ENCODE measurements at places on chromosomes 16 and 17.
A peak's percentile ranks its signal among the peaks of the same experiment; 100 is the strongest.

- ATAC-seq = no peak
These were observed 150.3 kb upstream of the C17orf78 start for GRCh38 chr17:37225465-37225864.

- ATAC-seq = no peak
These were observed 60.2 kb downstream of the SMPD3 start for GRCh38 chr16:68388124-68388523.

DNA sequence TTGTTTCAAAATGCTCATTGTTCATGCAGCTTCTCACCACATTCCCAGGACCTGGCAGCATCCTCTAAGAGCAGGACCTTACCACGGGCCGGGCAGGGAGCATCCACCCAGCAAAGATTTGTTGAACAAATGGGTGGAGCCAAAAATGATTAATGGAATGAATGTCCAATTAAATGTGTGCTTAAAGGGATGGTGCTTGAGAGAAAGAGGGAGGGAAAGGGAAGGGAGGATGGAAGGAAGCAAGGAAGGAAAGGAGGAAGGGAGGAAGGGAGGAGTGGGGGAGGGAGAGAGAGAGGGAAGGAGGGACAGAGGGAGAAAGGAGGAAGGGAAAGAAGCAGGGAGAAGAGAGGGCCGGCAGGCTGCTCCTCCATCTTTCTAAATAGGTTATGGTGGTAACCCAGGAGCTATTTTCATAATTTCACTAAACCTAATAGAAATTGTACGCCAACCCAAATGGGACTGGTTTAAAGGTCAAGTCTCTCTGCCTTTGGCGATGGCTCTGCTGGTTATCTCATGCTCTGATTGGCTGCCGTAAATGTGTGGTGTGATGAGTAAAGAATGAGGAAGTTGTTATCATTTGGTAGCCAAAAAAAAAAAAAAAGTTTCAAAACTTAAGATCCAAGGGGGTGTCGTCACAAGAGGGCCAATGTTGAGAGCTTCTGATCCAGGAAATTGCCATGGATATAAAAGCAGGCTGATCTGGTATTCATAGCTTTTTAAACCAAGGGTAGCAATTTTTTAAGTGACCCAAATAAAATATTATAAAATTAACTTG, 126.7 kb upstream of the FOXF1 start:
- ATAC-seq = no peak

GRCh38 chr17:76772842-76773525, 35.1 kb downstream of the MFSD11 start:
- ATAC-seq = peak; percentile 99

DNA sequence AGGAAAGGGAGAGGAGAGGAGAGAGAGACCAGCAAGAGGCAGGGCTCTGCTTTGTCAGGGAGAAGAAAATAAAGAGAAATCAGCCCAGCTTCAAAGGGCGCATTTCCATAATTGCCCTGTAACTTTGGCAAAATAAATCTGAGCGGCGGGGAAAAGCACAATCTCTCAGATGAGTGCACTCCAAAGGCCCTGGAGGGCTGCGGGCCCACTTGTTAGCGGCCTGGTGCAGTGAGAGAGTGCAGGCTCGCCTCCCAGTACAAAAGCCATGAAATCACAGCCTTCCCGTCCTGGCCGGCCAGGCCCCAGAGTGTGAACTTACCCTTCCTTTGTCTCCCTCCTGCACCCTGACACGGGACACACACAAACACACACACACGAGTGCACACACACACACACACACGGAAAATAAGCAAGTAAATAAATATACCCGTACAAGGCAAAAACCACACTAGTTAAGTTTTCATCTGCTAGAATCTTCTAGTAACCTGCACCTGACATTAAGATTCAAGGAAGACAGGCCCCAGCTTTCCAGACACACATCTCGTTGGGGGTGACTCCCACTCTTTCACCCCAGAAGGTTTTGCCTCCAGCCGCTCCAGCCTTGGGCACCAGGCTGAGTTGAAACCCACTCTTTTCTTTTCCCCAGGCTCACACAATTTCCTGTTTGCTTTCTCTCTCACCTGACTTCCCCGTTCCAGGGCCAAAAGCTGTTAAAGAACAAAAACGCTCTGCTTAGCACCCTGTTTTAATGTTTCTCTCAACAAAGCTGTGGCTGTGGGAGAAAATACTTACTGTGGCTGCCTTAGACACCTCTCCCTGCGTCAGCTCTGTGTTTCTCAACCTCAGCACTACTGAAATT, 8.5 kb downstream of the IRX3 start:
- ATAC-seq = no peak

DNA sequence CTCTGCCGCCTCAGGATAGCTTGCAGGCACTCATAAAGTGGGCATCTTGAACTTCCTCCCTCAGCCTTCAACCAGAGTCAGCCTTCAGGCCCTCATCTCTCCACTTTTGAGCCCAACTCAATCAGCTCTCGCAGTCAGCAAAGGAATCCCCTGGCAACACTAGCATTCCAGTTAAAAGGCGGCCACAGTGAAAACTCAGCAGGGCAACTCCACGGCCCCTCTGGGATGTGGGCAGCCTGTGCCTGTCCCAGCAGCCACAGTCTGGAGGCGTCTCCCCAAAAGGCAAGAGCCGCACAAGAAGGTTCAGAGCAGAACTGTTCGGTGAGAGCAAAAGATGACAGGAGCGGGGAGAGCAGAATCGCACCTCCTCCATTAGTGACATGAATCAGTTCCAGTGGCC, 9.0 kb downstream of the TMEM11 start:
- ATAC-seq = no peak

DNA sequence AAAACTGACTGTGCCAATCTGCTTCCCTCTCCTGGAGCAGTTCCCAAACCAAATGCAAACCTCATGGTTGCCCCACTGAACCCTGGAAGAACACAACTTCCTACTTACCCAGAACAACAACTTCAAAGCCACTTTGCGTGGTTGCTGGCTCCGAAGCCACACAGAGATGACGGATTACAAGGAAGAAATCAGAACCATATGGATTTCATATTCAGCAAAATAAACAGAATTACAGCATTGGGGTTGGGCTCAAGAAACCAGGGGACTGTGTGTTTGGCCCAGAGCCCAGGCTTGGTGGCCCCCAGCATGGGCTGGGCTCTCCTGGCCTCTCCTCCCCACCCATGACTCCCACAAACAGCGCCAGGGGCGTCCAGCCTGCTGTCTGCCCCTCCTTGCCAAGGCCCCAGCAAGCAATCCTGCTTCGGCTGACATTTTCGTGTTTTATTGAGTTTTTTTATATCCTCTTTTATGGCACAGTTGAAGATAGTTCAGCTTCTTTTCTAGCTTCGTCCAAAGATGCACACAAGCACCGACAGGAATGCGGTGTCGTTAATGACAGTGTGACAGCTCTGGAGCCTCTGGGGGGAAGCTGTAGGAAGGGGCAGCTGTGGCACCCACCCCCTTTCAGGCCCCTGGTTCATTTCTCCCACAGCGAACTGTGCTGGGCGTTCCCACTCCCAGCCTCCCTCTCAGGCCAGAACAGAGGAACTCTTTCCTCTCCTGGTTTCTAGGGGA, 137.1 kb downstream of the GAS7 start:
- ATAC-seq = no peak

- ATAC-seq = no peak
These were observed 56.2 kb upstream of the TEKT3 start for GRCh38 chr17:15397620-15398019.

- peak; percentile 69 for ATAC-seq
These were observed 735 bp downstream of the ZNF652 start for GRCh38 chr17:49361129-49361901.

DNA sequence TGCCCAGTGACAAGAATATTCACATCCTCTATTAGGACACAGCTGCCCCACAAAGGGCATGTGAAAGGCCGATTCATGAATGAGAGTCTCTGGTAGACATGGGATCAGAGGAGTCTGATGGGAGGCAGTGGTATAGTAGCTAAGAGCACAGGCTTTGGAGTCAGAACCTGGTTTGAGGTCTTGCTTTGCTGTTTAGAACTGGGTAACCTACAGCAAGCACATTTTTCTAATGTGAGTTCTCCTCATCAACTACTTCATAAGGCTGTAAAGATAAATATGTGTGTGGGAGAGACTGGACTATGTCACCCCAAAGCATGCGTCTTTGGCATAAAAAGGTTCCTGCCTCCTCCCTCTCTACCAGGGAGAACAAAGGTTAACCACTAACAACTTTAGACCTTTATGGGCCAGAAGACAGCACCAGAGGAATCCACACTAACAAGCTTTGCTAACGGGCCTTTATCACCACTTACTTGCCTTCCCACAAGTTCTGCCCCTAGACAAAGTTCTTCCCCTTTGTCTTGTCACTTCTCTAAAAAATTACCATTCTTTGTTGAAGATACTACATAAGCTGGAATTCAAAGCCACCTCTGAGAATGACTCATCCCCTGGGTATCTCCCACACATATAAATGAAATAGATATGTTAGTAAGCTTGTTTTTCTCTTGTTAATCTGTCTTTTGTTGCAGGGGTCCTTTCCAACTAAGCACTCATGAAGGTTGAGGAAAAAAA, 21.1 kb downstream of the CDR2 start:
- peak; percentile 78 for ATAC-seq

GRCh38 chr17:79022507-79022991, 1.4 kb upstream of the C1QTNF1 start:
- ATAC-seq = no peak

DNA sequence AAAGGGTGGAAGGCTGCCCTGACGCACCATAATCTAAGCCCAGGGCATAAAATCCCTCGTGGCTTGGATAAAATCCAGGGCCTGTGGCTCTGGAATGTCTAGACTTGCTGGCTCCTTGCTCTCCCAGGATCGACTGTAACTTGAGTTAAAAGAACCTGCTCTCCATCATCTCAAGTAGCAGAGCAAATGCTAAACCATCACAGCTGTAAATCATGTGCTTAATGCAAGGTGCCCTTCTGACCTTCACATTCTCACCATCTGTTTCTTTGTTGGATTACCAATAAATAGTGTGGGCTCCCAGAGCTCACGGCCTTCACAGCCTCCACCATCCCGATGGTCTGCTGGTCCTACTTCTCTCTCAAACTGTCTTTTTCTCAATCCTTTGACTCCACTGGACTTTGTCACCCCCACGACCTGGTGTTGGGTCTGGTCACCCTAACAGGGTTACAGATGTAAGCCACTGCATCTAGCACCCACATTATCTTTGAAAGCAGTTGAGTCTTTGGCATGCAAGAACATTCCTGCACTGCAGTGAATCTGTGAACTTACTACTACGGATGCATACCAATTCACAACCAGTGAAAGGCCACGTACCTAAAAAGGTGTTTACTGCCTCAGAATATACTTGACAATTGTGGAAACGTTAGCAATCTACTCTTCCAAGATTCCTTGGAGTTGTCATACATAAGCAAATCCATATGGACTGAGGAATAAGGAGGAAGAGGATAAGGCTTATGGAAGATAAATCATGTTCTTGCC, 15.3 kb downstream of the RSL1D1 start:
- ATAC-seq = no peak

DNA sequence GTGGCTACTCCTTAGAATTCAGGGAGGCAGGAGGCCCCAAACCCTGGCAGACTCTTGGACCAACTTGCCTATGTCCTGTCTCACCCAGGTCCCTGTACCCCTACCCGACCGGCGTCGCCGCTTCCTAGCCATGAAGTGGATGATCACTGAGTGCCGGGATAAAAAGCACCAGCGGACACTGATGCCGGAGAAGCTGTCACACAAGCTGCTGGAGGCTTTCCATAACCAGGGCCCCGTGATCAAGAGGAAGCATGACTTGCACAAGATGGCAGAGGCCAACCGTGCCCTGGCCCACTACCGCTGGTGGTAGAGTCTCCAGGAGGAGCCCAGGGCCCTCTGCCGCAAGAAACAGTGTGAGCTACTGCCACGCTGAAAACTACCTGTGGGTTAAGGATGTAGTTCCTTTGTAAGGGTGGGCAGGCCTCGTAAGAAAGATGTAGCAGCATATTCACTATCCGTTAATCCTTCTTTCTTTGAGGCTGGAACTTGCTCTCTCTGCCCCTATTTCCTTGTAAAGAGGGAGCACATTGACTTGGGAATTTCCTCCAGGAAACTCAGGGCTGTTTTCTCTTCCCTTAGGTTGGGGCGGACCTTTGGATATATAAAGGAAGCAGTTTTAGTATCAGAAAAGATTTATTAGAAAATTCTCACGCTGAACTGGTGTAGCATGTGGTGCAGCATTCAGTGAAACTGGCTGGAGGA, 4.1 kb downstream of the MRPS7 start:
- ATAC-seq = no peak

- no peak for ATAC-seq
These were observed 675 bp downstream of the RNF213 start for GRCh38 chr17:80261159-80261894.

DNA sequence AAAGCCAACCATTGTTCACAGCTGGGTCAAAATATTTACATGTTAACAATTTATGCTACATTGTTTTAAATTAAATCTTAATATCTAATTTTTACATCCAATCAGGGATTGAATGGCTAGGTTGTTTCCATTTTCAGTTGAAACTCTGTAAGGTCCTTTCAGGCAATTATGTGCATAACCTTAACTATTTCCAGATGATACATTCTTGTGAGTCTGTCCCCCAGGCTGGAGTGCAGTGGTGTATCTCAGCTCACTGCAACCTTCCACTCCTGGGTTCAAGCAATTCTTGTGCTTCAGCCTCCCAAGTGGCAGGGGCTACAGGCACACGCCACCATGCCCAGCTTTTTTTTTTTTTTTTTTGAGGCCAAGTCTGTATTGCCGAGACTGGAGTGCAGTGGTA, 10.4 kb downstream of the CDC42EP4 start:
- ATAC-seq = no peak

DNA sequence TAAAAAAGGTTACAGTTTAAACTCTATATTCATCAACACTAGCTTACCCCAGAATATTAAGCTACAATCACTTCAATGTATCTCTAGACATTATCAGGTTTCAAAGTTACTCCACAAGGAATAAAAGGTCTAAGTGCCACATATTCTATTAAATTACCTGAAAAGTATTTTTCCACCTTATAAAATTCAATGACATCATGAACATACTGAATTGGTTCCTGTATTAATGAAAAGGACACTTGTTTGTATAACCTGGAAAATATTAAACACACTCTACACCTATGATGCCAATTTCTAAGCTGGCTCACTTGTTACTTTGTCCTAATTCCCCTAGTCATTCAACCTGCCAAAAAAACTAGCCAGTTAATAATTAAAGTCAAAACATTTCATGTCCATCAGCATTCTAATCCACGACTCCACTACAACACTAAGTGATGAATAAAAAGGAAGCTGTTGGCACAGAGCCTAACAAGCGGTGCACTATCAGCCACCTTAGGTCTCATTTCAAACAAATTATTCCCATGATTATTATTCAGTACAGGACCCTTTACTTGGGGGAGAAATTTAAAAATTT, 12.2 kb downstream of the MED13 start:
- ATAC-seq = no peak

DNA sequence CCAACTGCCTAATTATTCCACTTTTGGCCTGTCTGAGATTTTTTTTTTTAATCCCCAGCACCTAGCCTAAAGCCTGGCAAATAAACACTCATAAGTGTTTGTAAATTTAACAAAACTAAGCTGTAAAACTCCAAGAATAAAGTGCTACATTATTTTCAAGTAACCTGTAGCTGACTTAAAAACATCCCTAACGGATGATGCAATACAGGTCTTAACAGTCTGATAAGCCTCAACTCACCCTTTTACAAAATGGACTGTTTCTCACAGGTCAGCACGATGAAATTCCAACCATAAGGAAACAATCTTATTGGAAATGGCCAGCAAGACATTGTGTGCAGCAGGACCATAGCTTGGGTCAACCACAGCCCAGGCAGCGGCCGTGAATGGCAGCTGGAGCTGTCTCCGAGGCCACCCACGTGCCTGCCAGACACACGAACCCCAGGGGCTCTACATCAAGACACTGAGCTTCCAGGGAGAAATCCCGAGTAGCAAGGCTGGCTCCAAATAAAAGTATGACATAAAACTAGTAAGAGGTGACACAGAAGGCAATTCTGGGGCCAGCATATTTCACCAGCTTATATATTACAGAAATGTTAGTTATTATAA, 58.9 kb downstream of the NDEL1 start:
- ATAC-seq = no peak

Data from activated CD4-positive, CD25-positive, alpha-beta regulatory T cell treated with anti-CD3 and anti-CD28 coated beads, Interleukin-2, amount 50 U/mL, for 24 hours (primary cell).